ENCODE measurements at places on chromosomes 4 and X.

- no peak for DNase-seq
Measured at GRCh38 chr4:152044331-152045036, 283.7 kb upstream of the GATB start.

DNA sequence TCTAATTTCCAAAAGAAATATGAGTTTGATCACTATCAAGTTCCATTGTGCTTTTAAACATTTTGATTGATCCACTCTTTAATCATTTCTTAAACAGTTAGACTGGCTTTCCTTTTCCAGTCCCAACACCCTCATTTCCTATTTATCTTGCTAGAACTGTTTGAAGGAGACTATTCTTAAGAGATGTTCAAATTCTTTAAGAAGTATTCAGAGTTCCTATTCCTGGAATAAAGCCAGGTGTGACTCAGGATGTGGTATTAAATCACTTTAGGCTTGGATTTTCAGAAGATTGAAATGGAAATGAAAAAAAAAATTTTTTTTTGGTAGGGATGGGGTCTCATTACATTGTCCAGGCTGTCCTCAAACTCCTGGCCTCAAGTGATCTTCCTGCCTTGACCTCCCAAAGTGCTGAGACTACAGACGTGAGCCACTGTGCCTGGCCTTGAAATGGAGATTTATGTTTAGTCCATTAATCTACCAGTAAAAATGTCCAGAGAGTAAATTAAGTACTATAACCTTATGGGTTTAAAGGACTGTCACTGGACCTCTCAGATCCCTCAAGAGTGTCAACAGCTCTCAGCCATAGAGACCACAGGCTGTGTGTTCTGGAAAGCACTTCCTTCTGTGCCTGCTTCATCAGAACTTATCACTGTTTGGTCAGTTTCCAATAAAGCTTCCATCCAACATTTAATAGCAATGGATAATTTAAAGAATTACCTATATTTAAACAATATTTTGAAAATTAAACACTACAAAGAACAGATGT lies 90.7 kb downstream of the CDS1 start:
- no peak for DNase-seq

DNA sequence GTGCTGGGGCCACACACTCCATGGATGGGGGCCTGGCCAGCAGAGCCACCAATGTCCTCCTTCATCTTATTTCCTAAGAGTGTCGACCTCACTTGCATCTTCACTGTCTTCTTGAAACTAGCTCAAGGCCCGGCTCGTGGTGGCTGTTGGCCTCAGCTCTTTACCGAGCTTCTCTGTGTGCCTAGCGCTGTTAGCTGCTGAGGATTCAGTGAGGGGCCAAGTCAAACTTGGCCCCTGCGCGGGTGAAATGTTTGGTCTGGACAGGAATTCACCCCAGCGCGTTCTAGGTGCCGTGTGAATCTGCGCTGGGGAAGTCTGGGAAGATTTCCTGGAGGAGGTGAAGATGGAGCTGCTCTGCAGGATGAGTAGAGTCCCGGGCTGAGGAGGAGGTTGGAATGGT lies 8.5 kb downstream of the SORCS2 start:
- no peak for DNase-seq

- no peak for DNase-seq
Measured at GRCh38 chrX:81261576-81261975, 59.7 kb downstream of the SH3BGRL start.

All from AML-193 (cell line).